CD4-positive, alpha-beta T cell treated with Interferon gamma for 1 hour (primary cell): ENCODE measurements at places on chromosomes 11 and 22.

DNA sequence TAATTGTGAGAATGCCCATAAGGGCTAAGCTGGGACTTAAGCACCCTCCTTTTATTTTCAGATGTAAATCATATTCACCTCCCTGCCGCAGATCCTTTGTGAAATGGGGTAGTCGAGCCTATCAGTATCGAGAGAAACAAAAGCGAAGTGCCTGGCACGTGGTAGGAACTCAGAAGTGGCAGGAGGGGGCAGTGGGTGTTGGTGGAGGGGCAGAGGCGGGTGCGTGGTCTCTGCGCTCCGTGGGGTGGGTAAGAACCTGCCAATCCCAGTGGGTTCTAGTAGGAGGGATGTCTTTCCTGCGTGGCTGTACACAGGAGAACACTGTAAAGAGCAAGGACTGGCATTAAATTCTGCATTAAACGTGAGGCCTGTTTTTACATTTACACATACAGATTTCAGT is 21.8 kb upstream of the PARVB start:
- no peak for DNase-seq

DNA sequence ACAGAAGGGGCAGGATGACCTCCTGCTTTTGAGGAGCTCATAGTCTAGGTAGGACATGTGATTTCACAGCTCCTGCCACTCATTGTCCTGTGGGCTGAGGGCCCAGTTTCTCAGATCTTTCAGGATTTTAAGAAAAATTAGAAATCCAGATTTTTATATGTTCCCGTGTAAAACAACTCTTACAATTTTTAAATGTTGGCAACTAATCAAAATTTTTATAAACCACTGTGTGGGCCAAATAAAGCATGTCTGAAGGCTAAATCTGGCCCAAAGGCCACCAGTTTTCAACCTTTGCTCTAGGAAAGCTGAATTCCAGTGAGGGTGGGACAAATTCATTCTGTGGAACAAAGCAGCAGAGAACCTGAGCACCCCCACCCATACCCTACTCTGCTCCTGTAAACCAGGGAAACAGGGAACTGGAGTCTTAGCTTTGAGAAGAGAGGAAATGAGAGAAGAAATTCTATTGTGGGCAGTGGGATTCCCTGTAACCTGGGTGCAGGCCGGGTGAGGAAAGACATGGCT is 20.6 kb downstream of the LRRC32 start:
- no peak for DNase-seq

- DNase-seq = no peak
Measured at GRCh38 chr11:120182372-120182771, 28.5 kb upstream of the OAF start.

GRCh38 chr22:19982991-19983578 is 33.5 kb downstream of the ARVCF start:
- DNase-seq = no peak

GRCh38 chr11:118334745-118335144 is 7.8 kb downstream of the CD3D start:
- no peak for DNase-seq
